ENCODE measurements at places on chromosomes 3 and 15.

DNA sequence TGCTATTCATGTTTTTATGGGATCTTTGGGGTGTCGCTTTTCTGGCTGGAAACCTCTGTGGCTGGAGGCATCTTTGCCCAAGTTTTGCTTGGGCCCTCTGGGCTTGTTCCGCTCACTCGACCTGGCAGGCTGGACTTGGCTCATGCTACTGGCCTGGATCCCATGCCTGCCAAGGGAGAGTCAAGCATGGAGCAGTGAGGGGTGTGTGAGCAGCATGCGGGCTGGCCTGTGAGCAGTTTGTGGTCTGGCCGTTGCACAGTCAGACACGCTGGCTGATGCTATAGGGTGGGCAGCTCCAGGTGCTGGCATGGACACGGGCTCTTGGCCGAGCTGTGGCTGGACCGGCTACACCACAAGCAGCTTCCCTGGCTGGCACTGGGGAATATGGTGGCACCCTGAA lies 491.1 kb downstream of the AGBL1 start:
- DNase-seq, result no peak

DNA sequence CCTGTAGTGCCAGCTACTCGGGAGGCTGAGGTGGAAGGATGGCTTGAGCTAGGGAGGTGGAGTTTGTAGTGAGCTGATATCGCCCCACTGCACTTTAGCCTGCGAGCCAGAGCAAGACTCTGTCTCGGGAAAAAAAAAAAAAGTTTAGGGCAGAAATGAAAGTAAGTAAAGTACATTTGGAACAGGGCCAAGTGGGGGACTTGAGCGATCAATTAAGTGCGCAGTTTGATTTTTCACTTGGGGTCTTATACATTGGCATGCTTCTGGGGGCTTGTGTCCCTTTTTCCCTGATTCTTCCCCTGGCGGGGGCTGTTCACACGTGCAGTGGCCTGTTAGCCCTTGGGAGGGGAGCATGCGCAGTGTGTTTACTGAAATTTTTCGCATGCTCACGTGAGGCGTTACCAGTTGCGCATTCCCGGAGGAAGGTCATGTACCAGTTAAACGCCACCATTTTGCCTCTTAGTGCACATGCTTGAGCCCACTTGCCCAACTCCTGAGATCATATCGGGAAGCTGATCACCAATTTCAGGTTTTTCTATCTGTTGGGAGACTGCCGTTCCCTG lies 42.0 kb downstream of the GALNT15 start:
- DNase-seq, result no peak

DNA sequence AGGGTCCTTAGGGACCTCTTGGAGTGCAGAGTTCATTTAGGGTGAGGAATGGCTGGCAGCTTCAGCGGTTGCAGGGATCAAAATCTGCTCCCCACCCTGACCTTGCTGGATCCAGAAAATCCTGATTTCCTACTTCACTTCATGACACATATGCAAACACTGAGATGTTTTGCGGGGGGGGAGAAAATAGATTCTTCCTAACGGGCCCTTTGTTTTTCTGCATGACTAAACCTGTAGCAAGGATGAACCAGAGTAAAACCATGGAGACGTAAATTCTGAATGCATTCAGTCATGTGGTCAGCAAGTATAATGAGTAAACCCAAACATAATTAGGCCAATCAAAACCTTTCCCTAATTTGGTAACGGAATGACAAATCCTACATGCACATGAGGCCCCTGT lies 20.0 kb upstream of the RBP1 start:
- peak; percentile 25 for DNase-seq

- no peak for DNase-seq
These were observed 26.0 kb upstream of the GNB5 start for GRCh38 chr15:52217186-52217585.

DNA sequence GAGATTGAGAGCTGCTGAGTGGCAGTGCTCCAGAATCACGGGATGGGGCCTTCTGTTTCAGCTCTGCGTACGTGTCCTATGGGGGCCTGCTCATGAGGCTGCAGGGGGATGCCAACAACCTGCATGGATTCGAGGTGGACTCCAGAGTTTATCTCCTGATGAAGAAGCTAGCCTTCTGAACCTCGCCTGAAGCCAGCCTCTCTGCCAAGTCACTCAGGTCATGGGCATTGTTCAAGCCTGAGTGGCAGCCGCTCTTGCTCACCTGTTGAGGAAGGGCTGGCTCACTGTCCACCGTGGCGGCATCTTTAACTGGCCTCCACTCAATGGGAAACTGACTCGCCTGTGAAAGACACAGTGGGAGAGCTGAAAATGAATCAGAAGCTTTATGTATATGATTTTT lies 6.6 kb downstream of the POLR2H start:
- no peak for DNase-seq

GRCh38 chr15:48507416-48508065 lies 138.0 kb downstream of the FBN1 start:
- peak; percentile 50 for DNase-seq

DNA sequence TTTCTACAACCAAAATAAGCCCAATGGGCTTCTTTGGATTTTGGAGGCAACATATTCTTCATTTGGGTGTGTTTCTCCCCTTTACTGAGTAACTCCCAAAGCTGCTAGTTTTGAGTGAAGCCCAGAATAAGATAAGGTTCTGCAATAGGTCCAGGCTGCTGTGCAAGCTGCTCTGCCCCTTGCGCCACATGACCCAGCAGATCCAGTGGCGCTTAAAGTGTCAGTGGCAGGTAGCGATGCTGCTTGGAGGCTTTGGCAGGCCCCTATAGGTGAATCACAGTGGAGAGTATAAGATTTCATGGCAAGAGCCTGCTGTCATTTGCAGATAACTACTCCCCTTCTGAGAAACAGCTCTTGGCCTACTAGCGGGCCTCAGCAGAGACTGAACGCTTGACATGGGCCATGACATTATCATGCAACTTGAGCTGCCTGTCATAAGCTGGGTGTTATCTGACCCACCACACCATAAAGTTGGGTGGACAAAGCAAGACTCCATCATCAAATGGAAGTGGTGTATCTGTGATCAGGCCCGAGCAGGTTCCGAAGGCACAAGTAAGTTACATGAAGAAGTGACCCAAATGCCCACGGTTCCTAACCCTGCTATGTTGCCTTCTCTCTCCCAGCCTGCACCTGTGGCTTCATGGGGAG lies 88.4 kb upstream of the OXTR start:
- DNase-seq, result no peak

GRCh38 chr15:48052946-48053345 lies 67.8 kb upstream of the SLC24A5 start:
- DNase-seq, result no peak

GRCh38 chr3:167739190-167739810 lies 3.8 kb downstream of the SERPINI1 start:
- no peak for DNase-seq

GRCh38 chr15:86089422-86089821 lies 9.8 kb downstream of the AGBL1 start:
- no peak for DNase-seq

- peak; percentile 84 for DNase-seq
These were observed 671.5 kb downstream of the FHIT start for GRCh38 chr3:60579734-60580133.

DNA sequence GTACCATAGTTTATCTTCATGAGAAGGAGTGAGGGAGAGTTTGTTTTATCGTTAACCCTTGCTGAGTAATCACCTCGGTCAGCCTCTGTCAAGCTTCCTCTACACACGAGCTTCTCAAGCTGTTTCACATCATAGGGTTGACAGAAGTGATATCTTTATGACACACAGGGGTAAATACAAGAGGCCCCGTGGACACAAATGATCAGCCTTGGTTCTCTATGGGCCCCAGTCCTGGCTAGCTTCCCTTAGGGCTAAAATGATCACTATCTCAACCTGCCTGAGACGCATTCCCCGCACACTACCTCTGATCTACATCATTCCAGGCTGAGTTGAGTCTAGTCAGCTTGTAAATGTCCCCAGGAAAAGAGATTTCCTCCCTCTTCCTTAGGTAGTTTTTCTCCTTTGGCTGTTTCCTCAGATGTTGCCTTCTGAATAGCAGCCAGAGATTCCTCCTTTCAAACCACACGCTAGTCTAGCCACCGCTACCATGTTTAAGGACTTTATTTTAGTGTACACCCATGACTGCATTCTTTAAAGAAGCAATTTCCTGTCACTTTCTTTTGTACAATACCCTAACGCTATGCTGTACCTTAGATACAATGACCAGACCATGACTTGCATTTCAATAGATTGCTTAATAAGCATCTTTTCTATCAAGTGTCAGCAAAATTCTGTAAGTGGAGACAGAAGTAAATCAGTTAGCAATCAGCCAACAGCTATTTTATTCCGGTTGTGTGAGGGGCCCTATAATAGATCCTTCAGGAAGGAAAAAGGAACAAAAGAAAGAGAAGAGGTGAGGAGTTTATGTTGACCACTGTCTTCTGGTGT lies 35.1 kb upstream of the PPARG start:
- DNase-seq, result no peak

DNA sequence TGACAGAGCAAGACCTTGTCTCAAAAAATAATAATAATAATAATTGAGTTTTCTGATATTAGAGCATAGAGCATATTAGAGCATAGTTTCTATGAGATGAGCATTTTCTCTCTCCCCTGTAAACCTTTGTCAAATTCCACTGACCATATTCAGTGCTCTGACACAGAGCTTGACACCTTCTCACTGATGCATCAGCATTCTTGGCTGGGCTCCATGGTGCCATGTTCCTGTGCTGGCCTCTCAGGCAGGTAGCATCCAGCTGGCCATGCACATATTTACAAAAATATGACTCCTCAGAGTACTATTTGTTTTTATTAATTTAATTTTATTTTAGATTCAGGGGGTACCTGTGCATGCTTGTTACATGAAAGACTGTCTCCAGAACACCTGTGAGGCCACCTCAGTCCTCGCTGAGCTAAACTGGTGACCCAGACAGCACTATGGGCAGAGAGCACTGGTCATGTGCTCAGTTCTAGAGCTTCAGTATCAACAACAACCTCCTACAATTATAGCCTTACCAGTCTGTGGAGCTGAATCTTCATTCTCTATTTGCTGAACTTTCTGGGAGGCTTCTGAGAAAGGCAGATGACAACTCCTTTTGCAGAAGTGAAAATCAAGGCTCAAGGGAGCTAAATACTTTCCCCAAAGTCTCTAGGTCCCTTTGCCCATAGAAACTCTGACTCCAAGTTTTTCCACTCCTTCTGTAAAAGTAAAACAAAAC lies 21.6 kb upstream of the SLC28A2 start:
- DNase-seq, result no peak

GRCh38 chr3:183513046-183513706 lies 42.3 kb downstream of the KLHL6 start:
- no peak for DNase-seq

DNA sequence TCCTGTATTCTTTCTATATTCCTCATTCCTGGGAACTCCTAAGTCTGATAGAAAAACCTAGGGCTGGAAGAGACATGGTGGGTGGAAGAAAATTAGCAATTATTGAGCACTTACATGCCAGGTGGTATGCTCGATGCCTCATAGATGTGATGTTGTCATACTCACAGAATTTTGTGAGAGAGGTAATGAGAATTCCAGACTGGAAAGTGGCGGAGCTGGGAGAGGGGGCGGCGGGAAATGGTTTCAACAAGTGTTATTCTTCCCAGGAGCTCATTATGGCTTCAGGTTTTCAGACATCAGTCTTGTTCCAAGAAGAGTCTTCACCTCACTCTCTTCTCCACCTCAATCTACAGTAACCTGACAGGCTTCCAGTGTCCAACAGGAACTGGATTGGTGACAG lies 16.2 kb downstream of the TIMP4 start:
- DNase-seq, result no peak

DNA sequence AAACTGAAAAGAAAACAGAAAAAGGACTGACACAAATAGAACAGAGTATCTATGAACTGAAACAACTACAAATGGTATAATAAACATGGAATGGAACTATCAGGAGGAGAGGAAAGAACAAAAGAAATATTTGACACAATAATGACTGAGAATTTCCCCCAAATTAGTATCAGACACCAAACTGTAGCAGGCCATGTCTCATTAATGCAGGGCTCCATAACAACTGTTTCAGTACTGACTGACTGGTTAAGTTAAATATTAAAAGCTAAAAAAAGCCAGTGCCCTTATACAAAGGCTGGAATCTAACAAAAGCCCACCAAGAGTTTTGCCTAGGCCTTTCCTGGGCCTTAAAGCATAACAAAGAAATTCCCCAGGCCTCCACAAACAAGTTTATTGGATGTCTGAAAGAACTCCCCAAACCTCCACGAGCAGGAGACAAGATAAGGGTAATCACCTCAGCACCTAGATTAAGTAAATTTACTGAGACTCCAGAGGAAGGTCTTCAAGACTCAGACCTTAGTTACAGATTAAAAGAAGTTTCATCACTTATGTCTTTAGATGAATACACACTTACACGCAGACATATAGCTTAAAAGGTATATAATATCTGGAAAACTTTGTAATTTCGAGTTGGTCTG lies 45.7 kb downstream of the KPNA1 start:
- DNase-seq, result no peak

GRCh38 chr15:41513506-41514227 lies at the start of gene LTK:
LTK (minus strand) TSS chr15:41513827; CDS start chr15:41513709, 118 bp downstream.
- DNase-seq, result no peak

GRCh38 chr3:32428092-32429068 lies 36.7 kb downstream of the CMTM7 start:
- no peak for DNase-seq

- peak; percentile 31 for DNase-seq
These were observed 23.4 kb downstream of the NRROS start for GRCh38 chr3:196662711-196663571.

DNA sequence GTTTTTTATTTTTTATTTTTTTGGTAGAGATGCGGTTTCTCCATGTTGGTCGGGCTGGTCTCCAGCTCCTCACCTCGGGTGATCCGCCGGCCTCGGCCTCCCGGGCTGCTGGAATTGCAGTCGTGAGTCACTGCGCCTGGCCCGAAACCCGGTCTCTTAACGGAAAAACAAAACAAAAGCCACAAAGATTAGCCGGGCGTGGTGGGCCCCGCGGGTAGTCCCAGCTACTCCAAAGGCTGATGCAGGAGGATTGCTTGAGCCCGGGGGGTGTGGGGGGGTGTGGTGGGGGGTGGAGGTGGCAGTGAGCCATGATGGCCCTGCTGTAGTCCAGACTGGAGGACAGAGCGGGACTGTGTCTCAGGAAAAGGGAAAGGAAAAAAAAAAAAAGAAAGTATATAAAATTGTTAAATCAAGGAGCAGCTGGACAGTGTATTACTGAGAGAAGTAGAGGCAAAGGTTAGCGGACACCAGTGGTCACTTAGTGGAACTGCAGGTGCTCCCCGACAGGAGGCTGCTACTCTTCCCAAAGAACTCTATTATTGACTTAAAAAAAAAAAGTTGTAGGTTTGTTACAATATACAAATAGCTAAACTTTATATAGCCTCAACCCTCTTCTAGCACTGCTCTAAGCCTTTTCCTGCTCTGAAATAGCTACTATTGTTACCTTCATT lies 30.3 kb upstream of the TUBGCP5 start:
- DNase-seq, result no peak

GRCh38 chr3:152769523-152769922 lies 65.4 kb upstream of the P2RY1 start:
- no peak for DNase-seq

- DNase-seq, result no peak
These were observed 15.0 kb downstream of the SNAP23 start for GRCh38 chr15:42510258-42511006.

Data from AG08395 (cell line).